ENCODE measurements at places on chromosomes 16 and 17.

DNA sequence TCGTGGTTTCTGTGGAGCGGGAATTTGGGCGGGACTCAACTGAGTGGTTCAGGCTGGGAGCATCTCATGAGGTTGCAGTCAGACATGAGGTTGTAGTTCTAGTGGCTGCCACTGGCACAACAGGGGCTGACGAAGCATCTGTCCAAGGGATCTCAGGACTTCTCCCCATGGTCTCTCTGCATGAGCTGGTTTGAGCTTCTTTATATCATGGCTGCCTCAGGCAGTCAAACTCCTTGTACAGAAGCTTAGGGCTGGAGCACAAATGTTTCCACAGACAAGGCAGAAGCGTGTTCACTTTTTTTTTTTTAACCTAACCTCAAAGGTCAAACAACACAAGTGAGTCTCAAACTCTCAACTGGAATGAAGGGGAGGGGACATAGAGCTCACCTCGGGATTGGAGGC, 243.3 kb downstream of the MSI2 start:
- no peak for DNase-seq

DNA sequence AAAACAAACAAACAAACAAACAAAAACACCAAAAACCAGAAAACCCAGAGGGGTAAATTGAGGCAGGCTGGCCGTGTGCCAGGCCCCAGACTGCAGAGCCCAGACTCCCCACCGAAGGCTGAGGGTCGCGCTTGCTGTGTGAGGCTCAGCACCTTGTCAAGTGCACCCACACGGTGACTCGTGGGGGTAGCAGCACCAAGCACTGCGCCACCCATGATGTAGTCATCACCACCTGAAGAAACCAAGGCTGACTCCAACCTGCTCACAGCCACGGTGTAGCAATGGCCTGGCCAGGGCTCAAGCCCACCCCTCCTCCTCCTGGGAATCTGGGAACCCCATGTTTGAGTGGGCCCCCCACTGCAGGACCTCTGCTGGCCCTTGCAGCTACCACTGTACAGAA, 11.9 kb downstream of the MCRIP1 start:
- DNase-seq: no peak

- DNase-seq: peak; percentile 21
These were observed 539 bp downstream of the LRRC45 start for GRCh38 chr17:82023447-82024241.

- DNase-seq: no peak
These were observed 150.1 kb downstream of the RAB11FIP4 start for GRCh38 chr17:31541559-31541958.

All from inflammatory macrophage (primary cell).